ENCODE measurements at places on chromosomes 3 and 15. TPM values are rescaled to one million over a fixed set of nuclear protein-coding genes. Genes with fewer than 3 reads are reported as not detected.

NAA50 gene
- 78.6 TPM for total RNA-seq

C3orf49 gene
- total RNA-seq, result not detected

C3orf22 gene
- not detected for total RNA-seq

GBE1 gene
- 17.2 TPM for total RNA-seq

ZNF639 gene
- total RNA-seq, result 23.9 TPM

PLA2G4D gene
- total RNA-seq, result not detected

- no peak for DNase-seq
Measured at GRCh38 chr3:185648396-185648795, 62.3 kb downstream of the SENP2 start.

GRCh38 chr3:97827741-97828471, 6.1 kb downstream of the CRYBG3 start:
- DNase-seq, result no peak

DNA sequence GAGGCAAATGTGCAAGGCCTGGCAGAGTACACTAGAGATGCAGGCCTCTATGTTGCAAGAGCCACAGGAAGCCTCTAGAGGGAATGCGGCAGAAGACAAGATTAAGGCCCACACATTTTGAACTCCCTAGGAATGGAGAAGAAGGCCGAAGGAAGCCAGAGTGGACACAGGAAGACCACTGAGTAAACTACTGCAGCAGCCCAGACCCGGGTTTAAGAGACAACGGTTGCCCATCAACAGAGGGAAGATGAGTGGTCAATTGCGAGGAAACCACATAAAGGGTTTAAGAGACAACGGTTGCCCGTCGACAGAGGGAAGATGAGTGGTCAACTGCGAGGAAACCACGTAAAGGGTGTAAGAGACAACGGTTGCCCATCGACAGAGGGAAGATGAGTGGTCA, 14.6 kb downstream of the CHSY1 start:
- no peak for DNase-seq

GRCh38 chr3:160928183-160928726, 172.2 kb downstream of the PPM1L start:
- no peak for DNase-seq

DNA sequence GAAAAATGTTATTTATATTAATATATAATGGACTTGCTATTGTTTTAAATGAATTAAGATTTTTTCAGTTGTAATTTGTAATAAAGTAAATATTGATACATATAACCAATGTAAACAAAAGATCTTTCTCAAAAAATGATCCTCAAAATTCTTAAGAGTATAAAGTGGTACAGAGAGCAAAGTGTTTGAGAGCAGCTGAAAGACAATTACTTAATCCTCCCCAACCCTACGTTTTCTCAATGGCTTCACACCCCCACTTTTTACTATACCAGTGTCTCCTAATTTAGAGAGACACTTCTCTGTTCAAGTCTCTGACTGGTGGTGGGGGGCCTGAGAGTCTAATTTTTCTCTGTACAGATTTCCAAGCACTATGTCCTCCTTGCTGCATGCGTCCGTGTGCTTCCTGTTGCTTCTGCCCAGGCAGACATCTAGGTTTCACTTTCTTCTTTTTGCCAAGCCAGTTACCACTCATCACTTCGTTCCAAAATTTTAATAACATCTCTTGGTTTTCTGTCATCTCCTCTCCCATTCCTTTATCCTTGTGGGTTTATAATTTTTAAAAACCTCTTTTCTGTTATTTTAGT, 276.3 kb upstream of the DNAJC19 start:
- DNase-seq, result no peak

DNA sequence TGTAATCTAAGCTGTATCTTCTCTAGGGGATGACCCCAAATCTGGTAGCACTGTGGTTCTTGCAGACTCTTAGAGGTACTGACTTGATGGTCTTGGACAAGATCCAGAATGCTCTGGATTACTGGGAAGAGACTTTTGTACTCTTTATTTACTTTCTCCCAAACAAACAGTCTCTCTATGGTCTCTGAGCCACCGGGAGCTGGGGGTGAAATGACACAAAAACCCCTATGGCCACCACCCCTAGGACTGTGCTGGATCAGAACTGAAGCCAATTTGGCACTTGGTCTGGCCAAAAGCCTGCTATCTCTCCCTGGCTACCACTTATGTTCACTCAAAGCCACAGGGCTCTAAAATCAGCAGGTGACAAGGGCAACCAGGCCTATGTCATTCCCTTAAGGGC, 50.2 kb upstream of the SI start:
- DNase-seq, result no peak

DNA sequence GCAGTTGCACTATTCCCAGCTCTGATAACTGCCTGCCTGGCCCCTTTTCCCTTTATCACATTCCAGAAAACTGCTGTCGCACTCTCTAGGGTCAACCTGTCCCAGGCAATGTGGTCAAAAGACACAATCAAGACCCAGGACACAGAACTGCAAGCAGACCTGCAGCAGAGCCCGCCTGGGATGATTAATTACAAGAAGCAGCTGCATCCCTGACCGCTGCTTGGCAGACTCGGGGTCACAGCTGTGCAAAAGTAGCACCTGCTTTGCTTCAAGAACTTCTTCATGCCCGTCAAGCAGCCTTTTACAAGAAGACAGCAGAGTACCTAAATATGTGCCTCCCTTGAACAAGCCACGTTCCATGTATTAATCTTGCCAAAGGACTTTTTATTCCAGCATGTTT, 120.0 kb upstream of the ST8SIA2 start:
- DNase-seq, result no peak

DNA sequence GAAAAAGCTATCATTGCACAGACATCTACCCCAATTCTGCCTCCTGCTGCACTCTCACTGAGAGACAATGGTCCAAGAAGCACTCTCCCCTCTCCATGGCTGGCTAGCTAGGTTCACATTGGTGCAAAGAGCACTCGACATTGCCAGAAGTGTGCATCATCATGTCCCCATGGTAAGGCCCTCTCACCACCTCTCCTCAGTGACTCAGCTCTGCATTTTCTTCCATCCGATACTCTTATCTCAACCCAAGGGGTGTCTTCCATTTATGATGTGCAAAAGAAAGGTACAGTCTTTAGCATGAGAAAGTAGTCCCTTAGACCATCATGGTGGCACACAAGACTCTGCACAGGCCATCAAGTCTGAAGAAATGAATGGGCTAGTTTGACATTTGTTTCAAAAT, 14.0 kb downstream of the RPSA start:
- DNase-seq, result no peak

- no peak for DNase-seq
Measured at GRCh38 chr15:89128320-89129122, 40.3 kb downstream of the ABHD2 start.

GRCh38 chr3:148906667-148907066, 41.6 kb downstream of the CPA3 start:
- no peak for DNase-seq

- no peak for DNase-seq
Measured at GRCh38 chr15:29400701-29401100, 131.1 kb upstream of the NSMCE3 start.

DNA sequence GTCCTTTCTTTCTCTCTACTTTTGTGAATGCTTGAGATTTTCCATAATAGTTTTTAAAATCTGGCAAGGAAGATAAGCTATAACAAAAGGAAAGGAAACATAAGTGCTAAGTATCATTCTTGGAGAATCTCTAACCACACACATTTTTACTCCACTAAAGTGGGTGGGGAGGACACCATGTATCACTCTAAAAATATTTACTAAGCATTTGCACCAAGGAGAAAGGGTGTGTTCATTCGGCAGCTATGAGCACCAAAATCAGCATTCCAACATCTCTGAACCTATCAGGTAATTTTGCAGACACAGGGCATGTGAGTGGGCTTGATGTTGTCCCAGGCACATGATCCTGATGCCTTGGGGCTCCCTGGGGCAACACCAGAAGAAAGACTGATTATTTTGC, 5.5 kb downstream of the B4GALT4 start:
- no peak for DNase-seq

DNA sequence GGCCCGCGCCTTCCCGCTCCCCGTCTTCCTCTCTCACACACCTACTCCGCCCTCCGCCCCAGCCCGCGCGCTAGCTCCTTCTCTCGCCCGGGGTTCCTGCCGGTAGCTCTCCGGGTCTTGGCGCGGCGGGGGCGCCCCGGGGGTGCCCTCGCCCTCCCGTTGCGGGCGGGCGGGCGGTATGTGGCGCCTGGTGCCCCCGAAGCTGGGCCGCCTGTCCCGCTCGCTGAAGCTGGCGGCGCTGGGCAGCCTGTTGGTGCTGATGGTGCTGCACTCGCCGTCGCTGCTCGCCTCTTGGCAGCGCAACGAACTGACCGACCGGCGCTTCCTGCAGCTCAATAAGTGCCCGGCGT, 507 bp downstream of the DIPK2A start:
- DNase-seq, result no peak

DNA sequence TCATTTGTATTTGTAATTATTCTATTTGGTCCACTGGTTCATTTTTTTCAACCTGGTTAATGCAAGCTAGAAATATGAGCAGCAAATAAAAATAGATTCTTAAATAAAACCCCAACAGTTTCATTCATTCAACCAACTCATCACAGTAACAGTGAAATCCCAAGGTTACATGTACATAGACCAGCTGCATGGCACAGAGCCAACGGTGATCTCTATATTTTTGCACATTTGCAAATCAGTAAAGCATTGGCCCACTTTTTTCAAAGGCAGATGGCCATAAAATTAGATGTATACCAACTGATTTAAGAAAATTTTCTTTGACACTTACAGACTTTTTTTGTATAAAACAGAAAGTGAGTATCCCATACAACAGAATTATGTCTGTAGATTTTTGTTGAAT, 49.3 kb downstream of the STRIT1 start:
- DNase-seq, result no peak

GRCh38 chr3:29896856-29897255, 616.0 kb downstream of the RBMS3 start:
- DNase-seq, result no peak

GRCh38 chr3:131284302-131284701, 97.3 kb upstream of the NUDT16 start:
- no peak for DNase-seq

Measured in mucosa of gallbladder (tissue), 1 donor.